ENCODE measurements at places on chromosomes 11 and 22.

DNA sequence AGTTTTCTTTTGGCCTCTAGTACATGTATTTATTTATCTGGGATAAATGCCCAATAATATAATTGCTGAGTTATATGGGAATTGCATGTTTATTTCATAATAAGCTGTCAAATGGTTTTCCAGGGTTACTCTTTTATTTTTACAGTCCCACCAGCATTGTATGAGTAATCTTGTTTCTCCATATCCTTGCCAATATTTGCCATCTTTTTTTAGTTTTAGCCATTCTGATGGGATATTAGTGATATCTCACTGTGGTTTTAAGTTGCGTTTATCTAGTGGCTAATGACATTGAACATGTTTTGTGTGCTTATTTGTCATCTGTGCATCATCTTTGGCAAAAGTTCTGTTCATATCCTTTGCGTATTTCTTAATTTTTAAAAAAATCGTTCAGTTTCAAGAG, 372.8 kb upstream of the CCDC179 start:
- DNase-seq, result no peak

DNA sequence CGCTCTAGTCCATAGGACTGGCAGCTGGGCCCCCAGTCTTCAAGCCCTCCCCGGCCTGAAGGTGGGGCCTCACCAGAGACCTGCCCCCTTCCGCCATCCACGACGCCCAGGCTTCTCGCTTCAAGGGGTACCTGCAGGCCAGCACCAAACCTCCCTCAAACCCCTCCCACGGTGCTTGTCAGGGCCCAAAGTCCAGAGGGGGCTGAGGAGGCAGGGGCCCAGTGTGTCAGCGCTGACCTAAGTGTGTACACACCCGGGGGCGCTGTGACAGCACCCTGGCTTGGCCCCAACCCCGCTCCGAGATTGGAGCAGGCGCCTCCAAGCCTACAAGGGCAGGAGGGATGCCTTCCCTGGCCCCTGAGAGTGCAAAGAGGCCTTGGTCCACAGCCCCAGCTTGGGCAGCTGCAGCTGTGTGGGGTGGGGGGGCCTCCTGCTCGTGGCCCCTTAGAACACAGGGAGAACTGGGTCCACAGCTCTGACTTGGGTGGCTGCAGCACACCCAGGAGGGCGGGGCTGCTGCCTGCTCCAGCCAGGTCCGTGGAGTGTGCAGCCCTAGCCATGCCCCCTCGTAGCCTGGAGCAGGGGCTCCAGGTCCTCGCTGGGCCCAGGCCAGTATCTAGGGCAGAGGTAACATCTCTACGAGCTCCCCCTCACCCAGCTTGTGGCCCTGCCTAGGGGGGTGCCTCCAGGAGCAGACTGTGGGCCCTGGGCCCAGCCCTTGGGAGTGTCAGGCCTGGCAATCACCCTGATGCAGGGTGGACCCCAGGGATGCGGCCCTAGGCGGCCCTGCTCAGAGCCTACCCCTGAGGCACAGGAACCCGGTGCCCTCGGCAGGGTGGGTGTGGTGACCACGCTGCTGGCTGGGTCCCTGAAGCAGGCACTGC, 4.9 kb downstream of the SBF2 start:
- DNase-seq, result no peak

- no peak for DNase-seq
These were observed 77.7 kb downstream of the ME3 start for GRCh38 chr11:86594746-86595145.

- no peak for DNase-seq
These were observed 15.8 kb downstream of the IL17RA start for GRCh38 chr22:17100621-17101020.

GRCh38 chr11:42077794-42078193, 618.3 kb upstream of the LRRC4C start:
- DNase-seq, result no peak

GRCh38 chr11:13954591-13954990, 7.9 kb upstream of the SPON1 start:
- no peak for DNase-seq

DNA sequence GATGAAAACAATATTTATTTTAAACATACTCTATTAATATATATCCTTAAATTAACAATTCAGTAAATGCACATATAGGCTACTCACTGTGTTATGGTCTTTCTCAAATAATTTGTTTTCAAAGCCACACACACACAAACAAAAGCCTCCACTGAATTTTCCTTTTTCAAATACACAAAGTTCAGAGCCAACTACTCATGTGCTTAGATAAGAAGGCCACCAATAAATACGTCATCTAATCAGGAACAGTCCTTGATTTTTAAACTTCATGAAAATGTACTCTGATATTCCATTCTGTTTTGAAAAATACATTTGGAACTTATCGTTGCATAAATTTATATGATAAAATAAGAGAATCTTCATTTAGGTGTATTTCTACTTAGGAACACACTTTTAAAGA, 26.0 kb downstream of the KBTBD3 start:
- DNase-seq, result no peak

- no peak for DNase-seq
These were observed 17.4 kb downstream of the ARVCF start for GRCh38 chr22:19998991-19999820.

DNA sequence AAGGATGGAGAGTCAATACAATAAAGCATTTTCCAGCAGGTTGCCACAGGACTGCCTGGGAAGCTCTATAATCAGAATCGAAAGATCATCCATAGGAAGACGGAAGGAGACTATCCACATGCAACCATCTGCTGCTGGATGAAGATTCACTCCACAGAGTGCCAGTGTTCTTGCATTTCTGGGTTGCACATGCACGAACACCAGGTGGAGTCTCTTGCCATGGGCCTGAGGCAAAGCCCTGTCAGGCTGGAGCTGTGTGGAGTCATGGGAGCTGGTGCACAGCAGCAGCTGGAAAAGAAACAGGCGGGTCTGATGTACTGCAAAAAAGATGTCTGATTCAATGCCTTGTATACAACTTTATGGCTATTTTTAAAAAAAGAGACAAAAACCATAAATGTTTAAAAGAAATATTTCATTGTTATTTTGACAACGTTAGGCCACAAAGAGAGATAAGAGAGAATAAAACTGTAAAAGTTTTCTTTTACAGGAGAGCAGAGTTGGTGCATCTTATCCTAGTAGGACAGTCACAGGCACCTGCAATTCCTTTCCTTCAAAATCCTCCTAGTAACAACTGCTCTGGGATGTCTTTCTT, 12.9 kb upstream of the FAT3 start:
- no peak for DNase-seq

DNA sequence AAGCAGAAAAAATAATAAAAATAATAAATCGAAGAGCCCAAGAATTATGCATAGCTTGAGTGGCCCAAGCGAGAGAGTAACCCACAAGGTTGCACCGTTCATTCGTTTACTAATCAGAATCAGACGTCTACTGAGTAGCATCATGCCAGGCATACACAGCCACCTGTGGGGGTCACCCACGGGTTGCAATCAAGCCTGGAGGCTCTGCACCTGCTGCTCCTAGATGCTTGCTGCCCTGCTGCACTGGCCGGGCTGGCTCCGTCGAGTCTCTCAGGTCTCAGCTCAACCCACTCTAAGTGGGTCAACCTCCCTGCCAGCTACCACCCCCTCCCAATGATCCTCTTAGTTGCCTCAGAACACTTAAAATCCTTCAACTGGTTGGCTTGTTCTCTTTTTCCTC, 2.0 kb upstream of the TESMIN start:
- no peak for DNase-seq

GRCh38 chr11:127737499-127737898, 736.9 kb upstream of the KIRREL3 start:
- DNase-seq, result no peak

GRCh38 chr11:97754976-97755375, 1265.8 kb upstream of the CNTN5 start:
- no peak for DNase-seq

DNA sequence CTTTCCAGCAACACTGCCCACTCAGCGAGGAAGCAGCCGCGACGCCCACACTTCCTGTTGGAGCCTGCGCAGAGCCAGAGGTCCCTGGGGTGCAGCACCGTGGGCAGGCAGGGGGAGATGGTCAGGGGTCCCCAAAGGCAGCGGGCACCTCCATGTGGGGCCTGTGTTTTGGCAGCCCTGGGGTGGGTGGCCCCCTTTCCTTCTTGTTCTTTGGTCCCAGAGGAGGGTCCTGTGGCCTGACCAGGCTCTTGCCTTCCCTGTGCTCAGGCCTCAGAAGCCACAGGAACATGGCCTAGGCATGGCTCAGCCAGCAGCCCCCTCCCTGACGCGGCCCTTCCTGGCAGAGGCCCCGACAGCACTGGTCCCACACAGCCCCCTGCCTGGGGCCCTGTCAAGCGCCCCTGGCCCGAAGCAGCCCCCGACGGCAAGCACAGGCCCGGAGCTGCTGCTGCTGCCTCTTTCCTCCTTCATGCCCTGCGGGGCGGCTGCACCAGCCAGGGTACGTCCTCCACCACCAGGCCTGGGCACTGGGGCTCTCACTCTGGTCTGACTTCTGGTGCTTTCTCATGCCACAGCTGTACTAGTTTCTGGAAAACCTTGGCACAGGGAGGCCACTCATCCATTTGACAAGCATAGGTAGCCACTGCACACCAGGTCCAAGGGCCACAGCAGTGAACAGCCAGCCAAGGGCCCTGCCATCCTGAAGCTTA, 47.1 kb downstream of the PISD start:
- no peak for DNase-seq

- DNase-seq, result no peak
These were observed 9.5 kb upstream of the MS4A4E start for GRCh38 chr11:60252213-60253108.

DNA sequence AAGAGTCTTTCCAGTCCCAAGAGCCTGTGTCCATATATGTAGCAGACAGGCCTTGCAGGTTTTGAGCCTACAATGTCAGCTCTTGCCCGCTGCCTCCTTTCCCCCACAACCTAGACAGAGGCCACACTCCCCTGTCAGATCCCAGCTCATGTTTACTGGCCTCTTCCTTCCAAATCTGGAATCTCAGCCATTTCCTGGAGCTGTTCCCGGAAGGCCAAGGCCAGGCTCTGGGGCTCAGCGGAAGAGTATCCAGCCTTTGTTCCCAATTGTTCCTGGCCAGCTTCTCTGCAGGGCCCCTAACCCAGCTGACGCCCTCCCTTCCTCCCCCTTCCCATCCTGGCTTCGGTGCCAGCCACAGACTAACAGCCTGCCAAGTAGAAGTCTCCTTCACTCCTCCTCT, 1.0 kb upstream of the ROBO4 start:
- no peak for DNase-seq

DNA sequence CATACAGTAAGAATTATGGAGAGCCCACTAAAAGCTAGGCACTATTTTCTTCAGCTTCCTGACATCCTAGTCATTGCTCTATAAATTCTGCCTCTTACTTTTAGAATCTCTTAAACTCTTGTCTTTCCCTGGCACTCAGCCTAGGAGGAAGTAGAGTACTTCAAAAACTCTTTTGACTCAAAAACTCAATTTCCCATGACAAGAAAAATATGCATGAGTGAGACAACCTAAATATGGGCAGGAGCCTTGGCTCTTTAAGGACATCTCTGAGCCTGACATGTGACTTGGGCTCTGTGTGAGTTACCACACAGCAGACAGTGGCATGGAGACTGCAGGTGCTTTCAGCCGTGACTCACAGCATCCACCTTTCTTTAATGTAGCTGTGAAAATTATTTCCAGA, 97.5 kb upstream of the CCDC179 start:
- DNase-seq, result no peak

GRCh38 chr22:49887702-49888101, 30.5 kb downstream of the ALG12 start:
- no peak for DNase-seq

GRCh38 chr11:117704395-117705100, 92.5 kb downstream of the DSCAML1 start:
- no peak for DNase-seq

- no peak for DNase-seq
These were observed 658.5 kb downstream of the OPCML start for GRCh38 chr11:132873841-132874240.

GRCh38 chr11:13333456-13333957, 55.9 kb downstream of the BMAL1 start:
- no peak for DNase-seq

- no peak for DNase-seq
These were observed 11.5 kb upstream of the GLYAT start for GRCh38 chr11:58742981-58743880.

GRCh38 chr11:104306862-104307474, 143.0 kb upstream of the PDGFD start:
- DNase-seq, result no peak

DNA sequence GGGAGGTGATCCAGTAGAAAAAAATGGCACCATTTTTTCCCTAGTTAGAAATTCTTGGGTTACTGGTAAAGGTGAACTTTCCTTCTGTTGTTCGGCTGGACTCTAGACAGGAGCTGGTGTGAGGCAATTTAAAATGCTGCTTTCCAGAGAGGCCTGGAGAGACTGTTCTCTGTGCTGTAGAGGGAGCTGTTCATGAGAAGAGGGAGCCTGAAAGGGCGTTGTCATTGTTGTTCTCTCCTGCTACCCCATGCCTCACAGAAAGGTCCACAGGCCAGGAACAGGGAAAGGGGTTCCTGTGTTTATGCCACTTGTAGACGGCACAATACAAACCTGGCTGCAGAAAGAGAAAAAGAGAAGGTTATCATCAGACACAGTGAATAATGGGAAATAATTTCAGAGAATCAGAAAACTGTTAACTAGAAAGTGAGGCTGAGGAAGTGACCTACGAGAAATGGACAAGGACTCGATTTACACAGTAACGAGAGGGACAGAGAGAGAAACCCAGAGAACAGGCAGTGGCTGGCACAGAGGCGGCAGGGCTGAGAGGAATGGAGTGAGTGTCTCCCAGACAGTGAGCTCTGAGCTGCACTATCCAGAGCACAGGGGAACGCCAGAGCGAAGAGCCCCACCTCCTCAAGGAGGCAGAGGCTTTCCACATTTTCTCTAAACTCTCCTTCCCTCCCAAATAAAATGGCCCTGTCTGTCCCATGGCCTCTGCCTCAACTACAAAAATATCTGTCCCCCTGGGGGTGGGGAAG, 109.2 kb downstream of the RRM1 start:
- DNase-seq, result no peak

GRCh38 chr22:30210235-30210909, 36.2 kb downstream of the LIF start:
- no peak for DNase-seq

GRCh38 chr11:12802418-12803085, 128.3 kb downstream of the TEAD1 start:
- no peak for DNase-seq

DNA sequence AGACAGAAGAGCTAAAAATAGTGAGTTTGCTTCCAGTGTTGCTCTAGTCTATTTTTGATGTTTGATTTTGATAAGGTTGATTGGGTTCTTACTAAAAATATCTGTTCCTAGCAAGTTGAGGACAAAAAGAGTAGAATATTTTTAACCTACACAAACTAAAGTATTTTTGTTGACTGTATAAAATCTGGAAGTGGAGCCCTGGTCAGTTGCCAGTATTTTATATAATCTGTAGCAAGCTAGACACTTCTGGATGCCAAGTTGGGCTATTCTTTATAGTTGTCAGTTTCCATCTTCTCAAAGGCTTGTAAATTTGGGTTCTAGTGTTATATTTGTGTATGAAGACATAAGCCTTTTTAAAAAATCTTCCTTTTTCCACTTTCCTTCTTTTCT, 56.7 kb downstream of the HSD17B12 start:
- DNase-seq, result no peak

GRCh38 chr22:22009661-22010060, 27.1 kb upstream of the TOP3B start:
- no peak for DNase-seq

- DNase-seq, result no peak
These were observed 26.4 kb upstream of the NAV2 start for GRCh38 chr11:19686234-19686633.

Measured in stimulated activated CD8-positive, alpha-beta memory T cell treated with anti-CD3 and anti-CD28 coated beads, Interleukin-12 subunit alpha, Interleukin-12 subunit beta, amount 100 ng/mL, for 1 hour (primary cell).